ENCODE measurements at places on chromosomes 1 and 21.

DNA sequence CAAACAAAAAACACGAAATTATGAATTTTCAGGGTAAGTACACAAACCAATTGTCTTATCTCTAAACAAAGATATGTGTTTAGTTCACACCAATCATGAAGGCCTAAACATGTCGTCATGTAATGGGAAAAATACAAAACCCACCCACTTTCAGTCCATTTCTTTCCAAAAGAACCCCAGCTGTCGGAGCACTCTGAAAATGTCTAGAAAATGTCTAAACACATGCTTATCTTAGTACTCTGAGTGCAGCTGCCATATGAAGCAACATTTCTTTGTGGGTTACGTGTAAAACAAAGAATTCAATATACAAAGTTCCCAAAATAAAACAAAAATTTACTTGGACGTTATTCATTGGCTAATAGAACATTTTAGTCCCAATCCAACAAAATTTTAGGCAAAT is 22.7 kb downstream of the SERBP1 start:
- no peak for DNase-seq

DNA sequence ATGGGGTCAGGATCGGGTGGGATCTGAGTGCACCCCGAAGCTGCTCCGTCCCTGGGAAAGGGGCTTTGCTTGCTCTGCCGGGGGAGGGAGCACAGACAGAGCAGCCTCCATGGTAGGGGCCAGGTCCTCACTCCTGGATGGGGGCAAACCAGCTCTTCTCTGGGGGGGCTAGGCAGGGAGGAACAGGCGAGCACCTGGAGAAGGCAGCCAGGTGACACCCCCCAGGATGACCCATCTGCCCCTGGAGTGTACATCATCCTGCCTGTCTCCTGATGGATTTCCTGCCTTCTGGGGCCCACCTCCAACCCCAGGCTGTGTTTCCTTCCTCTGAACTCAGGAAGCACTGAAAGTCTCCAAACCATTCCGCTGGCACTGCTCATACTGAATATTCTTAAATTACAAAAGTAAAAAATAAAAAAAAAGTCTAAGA is 248.0 kb downstream of the RHOU start:
- no peak for DNase-seq

GRCh38 chr1:231750818-231751362 is 124.3 kb downstream of the DISC1 start:
- peak; percentile 75 for DNase-seq

- peak; percentile 92 for DNase-seq
These were observed 250.3 kb downstream of the PTPRC start for GRCh38 chr1:198889101-198889500.

- DNase-seq: no peak
These were observed 116.4 kb downstream of the GLIS1 start for GRCh38 chr1:53622531-53622930.

GRCh38 chr1:54805981-54806381 is 4.9 kb upstream of the TTC22 start:
- no peak for DNase-seq

DNA sequence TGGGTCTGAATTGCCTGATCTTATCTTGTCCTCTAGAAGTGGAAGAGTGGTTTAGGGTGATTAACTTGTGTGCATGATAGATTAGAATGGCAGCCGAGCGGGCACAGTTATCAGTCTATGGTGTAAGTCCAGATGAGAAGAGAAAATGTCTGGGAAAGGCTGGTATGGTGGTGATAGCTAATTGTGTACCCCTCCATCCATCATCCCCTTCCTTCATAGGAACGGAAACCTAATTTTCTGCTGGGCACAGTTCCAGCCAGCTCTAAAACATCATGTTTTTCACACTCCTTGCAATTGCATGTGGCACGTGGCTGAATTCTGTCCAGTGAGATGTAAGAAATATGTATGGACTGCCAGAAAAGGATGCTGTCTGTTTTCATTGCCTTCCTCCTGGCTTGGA is 40.9 kb upstream of the ZP4 start:
- no peak for DNase-seq

- DNase-seq: no peak
These were observed 36.1 kb upstream of the SLC25A33 start for GRCh38 chr1:9503001-9503675.

DNA sequence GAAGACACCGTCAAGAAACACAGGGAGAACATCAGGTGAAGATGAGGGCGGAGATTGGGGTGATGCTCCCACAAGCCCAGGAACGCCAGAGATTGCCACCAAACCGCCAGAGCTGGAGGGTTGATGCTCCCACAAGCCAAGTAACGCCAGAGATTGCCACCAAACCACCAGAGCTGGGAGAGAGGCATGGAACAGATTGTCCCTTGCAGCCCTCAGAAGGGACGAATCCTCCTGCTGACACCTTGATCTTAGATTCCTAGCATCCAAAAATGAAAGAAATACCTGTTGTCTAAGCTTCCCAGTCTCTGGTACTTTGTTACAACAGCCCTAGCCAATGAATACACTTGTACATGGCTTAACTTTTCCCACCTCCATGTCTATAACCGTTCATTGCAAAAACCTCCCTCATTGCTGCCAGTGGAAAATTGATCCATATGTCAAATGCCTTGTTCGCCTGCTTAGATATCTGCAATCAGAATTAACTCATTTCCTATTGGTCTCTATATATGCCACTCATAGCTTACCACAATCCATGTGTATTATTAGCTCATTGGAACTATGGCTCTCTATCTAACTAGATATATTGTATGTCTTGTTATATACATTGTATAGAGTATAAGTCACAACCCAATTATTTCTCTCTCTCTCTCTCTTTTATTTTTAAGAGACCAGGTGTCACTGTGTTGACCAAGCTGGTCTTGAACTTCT is 127.4 kb downstream of the ADSS2 start:
- peak; percentile 16 for DNase-seq

DNA sequence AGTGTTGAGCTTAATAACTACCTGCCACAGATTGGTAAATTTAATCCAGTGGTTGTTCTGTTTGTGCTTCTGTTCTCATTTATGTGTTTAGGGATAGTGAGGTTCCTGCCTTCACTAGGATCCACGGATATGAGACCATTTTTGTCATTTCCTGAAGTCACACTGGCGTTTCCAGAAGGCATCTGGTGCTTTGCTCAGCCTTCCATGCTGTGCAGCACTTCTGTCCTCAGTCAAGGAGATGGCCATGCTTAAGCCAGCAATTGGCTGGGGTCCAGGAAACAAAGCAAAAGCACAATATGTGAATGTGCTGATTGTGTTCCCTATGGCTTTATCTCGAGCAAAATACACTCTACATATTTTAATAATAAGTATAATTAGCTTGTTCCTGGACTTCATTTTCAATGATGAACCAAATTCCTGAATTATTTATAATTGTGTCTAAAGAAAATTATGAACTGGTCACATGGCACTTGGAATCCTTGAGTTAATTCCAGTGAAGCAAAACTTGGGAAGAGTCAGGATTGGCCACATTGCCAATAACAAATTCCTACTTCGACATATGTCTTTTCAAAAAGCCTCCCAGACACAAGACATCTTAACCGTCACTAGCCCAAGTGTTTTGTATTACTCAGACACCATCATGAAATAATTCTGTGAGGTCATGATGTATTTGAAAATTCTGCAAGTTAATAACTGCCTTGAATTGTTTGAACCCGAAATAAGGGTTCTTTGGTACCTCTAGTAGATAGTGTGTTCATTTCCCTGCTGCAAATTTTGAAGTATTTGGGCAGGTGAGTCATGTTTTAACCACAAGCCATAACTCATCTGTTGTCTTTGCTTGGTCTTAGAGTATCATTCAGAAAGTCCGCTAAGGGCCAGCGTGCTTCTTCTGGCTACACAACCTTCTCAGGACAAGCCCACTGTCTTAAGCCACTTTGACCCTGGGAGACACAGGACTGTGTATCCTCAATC is 412.4 kb downstream of the DISC1 start:
- DNase-seq: no peak

- DNase-seq: no peak
These were observed 8.2 kb upstream of the TTLL10 start for GRCh38 chr1:1165485-1165884.

DNA sequence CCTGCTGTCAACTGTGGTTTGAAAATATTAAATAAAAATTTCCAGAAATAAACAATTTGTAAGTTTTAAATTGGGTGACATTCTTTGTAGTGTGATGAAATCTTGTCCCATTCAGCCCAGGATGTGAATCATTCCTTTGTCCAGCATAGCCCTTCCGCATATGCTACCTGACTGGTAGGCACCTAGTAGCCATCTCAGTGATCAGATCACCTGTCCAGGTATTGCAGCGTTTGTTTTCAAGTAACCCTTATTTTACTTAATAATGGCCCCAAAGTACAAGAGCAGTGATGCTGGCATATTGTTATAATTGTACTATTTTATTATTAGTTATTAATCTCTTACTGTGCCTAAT is 351.6 kb upstream of the B3GALT2 start:
- no peak for DNase-seq

GRCh38 chr1:36622741-36623648 is 140.3 kb upstream of the CSF3R start:
- no peak for DNase-seq

DNA sequence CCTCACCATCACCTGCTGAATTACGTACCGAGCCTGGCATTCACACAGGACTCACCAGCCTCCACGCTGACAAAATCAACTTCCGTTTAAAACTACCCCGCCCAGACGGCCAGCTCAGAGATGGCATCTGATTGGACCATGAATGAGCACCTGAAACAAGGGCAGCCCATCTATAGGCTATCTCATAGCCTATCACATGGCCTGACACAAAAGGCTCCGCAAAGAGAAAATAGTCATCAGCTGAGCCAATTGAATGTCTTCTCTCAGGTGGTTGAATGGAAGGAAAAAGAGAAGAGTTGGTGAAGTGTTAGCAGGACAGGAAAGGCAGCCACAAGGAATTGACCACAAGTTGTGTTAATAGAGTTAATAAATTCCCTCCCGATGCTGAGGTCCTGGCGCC is 50.6 kb upstream of the ZC3H12A start:
- DNase-seq: no peak

GRCh38 chr1:10677491-10678391 is 118.7 kb downstream of the CASZ1 start:
- no peak for DNase-seq

- DNase-seq: peak; percentile 62
These were observed 31.3 kb downstream of the NCMAP start for GRCh38 chr1:24586970-24587820.

- no peak for DNase-seq
These were observed 33.2 kb upstream of the EPHA8 start for GRCh38 chr1:22529901-22530621.

DNA sequence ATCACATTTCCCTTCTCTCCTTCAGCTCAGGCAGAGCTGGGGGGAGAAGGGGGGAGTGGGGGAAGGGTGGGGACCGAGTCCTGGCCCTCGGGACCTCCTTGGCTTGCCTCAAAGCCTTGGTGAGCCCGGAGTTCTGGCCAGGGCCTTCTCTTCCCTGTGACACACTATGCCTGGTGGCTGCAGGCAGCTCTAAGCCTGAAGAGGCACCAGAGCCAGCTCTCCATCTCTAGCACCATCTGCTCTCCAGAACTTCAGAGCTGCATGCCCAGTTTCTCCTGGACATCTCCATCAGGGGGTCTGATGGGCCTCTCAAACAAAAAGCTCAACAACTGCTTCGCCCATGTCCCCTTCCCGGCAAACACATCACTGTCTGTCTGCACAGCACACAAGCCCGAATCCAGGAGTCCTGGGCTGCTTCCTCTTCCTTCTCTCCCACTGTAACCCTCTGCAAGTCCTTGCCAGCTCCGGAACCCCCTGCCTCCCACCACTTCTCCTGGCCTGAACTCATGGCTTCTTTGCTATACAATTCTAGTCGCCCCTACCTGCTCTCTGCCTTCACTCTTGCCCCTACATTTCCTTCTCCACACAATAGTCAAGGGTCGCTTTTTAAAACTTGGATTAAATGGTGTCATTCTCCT is 26.5 kb downstream of the KIAA1614 start:
- DNase-seq: no peak

All from inflammatory macrophage treated with lipopolysaccharide for 4 hours (primary cell).